ENCODE measurements at places on chromosomes 11 and 22.

GRCh38 chr22:28299753-28300152 is 379.9 kb downstream of the TTC28 start:
- DNase-seq = no peak

- no peak for DNase-seq
These were observed 95.4 kb downstream of the TIMP3 start for GRCh38 chr22:32896891-32897290.

- DNase-seq = no peak
These were observed 130.5 kb downstream of the MORC2 start for GRCh38 chr22:30838111-30838510.

DNA sequence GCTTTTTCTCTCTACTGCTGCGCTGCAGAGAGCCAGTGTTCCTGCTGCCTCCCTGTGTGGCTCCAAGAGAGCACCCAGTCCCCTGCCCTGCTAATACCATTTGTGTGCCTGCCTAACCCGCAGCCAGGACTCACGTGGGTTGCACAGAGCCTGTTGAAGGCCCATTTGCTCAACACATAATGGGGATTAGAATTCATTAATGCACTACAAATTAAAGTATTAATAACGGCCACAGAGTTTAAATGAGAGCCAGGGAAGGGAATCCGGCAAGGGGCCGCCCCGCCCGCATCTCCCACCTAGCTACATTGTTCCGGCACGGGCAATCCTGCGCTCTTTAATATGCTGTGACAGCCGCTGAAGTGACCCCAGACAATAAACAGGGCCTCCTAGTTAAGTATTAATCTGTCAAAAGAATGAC is 211.3 kb downstream of the NXPE2 start:
- no peak for DNase-seq

- no peak for DNase-seq
These were observed 628 bp upstream of the IGLL1 start for GRCh38 chr22:23580576-23581259.

DNA sequence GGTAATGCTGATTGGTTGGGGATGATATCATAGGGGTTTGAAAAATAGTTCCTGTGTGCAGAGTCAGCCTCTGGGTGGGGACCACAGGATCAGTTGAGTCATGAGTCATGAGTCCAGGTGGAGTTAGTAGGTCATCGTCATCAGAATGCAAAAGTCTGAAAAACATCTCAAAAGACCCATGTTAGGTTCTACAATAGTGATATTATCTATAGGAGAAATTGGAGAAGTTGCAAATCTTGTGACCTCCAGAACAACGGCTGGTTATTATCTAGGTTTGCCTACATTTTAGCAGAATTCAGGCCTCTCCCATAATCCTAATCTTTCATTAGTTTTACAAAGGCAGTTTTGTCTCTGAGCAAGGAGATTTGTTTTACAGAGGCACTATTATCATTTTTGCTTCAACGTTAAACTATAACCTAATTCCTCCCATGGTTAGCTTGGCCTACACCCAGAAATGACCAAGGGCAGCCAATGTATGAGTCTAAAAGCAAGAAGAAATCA is 38.9 kb downstream of the MS4A2 start:
- DNase-seq = peak; percentile 73

DNA sequence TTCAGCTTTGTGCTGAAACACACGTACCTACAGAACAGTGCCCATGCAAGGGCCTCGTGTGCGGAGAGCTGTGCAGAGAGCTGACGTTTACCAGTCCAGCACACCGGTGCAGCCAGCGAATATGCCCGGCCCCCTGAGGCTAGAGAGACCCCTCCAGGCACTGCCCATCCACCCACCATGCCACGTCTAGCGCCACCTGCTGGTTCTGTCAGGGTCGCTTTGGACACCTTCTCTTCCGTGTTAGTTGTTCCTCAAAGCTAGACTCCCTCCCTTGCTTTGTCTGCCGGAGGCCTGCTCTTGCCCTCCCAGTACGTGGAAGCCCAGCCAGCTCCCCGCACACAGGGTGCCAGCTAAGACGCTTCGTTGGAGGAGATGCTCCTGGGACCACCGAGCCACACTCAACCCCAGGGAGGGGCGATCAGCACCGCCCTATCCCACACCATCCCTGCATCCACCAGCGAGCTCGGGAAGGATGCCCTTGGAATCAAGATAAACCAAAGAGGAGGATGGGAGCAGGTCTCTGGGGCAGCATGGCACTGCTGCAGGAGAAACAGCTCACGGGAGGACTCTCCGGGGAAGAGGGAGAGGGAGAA is 43.4 kb downstream of the CPT1A start:
- DNase-seq = peak; percentile 39

GRCh38 chr22:36579441-36579840 is 50.5 kb upstream of the EIF3D start:
- no peak for DNase-seq

DNA sequence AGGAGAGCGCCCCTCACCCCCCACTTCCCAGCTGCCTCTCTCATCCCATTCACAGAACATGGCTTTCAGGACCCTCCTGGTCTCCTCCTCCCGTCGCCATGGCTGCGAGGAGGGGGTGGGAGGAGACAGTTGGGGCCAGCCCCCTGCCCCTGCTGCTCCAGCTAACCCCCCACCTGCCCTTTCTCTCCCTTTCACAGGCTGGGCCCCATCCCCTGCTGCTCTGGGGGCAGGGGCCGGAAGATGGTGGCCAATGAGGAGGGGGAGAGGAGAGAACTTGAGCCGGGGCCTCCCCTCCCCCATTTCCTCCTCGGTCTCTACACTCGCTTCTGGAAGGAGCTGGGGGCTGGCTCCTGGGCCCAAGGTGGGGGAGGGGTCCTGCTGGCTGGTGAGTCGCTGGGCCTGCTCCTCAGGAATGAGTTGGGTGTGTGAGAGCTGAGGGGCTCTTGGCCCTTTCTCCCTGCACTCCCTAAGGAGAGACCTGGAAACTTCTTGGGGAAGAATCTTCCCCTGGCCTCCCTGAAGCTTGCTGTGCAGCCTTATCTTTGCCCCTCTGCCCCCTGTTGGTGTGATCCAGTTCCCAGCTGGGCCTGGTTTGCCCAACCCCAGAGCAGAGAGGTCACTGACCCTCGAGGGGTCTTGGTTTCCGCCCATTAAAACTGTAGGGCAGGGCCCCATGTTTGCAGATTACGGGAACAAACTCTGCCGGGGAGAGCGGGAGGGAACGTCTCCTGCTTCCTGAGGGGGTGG is 10.2 kb downstream of the YPEL4 start:
- DNase-seq = peak; percentile 41

- no peak for DNase-seq
These were observed 144.6 kb downstream of the LDLRAD3 start for GRCh38 chr11:36088266-36088972.

DNA sequence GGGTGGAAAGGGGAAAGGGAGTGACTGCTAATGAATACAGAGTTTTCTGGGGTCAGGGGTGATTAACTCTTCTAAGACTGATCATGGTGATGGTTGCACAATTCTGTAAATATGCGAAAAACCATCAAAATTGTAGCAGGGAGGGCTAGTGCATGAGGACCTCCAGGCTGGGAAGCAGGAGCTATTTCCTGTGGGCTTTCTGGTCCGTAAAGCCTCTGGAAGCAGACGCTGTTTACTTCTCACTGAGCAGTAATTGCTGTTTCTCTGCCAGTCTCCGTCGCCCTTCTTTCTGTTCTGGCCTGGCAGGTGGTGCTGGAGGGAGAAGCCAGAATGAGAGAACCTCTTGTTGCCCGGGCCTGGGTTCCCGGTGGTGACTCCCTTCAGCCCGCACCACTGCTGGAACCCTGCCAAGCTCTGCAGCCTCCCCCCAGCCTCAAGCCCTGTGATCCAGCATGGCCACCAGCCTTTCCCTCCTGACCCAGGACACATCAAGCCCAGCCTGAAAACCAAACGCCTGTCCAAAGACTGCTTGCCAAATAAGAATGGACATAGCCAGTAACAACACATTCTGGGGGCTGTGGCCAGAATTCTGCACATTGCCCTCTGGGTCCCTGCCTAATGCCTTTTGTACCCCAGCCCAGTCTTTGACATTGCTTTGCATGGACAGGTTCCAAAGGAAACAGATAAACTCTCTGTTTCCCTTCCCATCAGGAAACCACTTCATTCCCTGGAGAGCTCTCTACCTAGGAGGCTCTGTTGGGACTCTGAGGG is 201.0 kb upstream of the NAV2 start:
- DNase-seq = no peak

DNA sequence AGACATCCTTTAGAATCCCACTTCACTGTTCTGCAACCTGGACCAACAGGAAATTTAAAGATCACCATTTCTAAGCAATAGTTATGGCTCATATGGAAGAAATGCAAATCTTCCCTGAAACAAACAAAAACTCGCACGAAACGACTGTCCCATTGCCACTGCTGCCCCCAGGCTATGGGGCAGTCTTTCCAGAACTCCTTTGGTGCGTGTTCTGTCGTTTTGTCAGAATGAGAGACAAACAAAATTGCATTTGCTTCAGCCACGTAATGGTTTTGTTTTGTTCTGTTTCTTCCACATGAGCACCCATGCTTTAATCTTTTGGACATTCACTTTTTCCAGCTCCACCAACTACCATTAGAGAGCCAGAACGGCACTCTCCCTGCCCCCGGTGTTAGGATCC is 10.8 kb upstream of the FBLN1 start:
- no peak for DNase-seq

GRCh38 chr11:86978247-86978646 is 23.1 kb upstream of the FZD4 start:
- DNase-seq = no peak

- DNase-seq = no peak
These were observed 48.5 kb downstream of the PPP6R3 start for GRCh38 chr11:68509066-68509465.

All from ELR (cell line).